Anterior cingulate cortex (tissue), 58 donors: ENCODE measurements at places on chromosomes 3 and 15.

DNA sequence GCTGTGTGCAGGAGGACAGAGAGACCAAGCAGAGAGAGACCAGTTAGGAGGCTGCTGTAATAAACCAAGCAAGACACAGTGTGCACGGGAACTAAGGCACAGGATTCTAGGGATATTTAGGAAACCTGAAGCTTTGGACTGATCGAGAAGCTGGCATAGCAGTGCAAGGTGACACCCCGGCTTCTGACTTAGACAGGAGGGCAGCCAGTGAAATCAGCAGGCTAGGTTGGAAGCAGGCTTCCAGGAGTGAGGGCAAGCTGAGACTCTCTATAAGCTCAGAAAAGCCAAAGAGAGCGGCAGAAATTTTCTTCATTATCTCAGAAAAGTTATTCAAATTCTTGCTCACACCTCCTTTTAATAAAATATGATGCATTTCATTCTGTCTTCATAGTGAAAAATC lies 104.6 kb downstream of the LIPC start:
- DNase-seq: no peak

- DNase-seq: no peak
Measured at GRCh38 chr3:22007368-22007767, 256.4 kb upstream of the ZNF385D start.

- DNase-seq: no peak
Measured at GRCh38 chr3:146464783-146465182, 4.6 kb downstream of the PLSCR2 start.

- no peak for DNase-seq
Measured at GRCh38 chr15:65434201-65434600, 11.5 kb upstream of the IGDCC4 start.

GRCh38 chr3:174303907-174304560 lies 555.1 kb upstream of the NAALADL2 start:
- DNase-seq: no peak

GRCh38 chr15:31024330-31024729 lies 32.9 kb upstream of the MTMR10 start:
- DNase-seq: no peak

DNA sequence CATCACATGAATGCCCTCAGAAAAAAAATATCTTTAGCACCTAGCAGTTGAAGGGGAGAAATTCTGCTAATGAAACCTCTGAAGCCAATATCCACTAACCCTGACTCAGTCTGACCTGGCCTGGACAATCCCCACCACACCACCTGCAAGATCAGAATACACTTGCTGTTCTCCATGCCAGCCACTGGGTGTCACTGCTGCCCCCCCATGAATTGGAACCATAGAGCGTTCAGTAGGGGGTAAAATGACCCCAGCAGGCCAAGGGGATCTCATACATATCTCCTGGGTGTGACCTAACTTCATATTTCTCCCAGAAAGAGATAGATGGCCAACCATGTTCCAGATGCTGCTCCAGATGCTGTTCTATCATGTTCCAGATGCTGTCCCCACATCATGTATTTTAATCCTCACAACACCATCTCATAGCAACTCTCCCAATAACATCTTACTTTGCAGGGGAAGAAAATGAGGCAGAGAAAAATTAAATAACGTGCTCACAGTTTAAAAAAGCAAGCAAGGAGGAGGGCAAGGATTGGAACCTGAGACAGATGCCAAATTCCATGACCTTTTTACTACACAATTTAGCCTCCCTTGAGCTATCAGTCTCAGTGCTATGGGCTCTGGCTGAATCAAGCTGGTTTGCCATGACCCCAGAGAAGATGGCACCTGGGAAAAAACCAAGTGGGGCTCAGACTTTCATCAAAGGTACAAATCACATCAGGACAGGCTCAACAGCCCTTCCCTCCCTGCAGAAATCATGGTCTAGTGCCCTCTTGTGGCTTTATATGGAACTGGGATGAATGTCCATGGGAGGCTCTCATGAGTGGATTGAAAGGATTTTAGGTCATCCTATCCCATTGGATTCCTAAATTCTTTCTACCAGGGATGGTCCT lies 12.4 kb downstream of the NTRK3 start:
- DNase-seq: no peak

- no peak for DNase-seq
Measured at GRCh38 chr15:78739996-78740903, 71.0 kb downstream of the ADAMTS7 start.

DNA sequence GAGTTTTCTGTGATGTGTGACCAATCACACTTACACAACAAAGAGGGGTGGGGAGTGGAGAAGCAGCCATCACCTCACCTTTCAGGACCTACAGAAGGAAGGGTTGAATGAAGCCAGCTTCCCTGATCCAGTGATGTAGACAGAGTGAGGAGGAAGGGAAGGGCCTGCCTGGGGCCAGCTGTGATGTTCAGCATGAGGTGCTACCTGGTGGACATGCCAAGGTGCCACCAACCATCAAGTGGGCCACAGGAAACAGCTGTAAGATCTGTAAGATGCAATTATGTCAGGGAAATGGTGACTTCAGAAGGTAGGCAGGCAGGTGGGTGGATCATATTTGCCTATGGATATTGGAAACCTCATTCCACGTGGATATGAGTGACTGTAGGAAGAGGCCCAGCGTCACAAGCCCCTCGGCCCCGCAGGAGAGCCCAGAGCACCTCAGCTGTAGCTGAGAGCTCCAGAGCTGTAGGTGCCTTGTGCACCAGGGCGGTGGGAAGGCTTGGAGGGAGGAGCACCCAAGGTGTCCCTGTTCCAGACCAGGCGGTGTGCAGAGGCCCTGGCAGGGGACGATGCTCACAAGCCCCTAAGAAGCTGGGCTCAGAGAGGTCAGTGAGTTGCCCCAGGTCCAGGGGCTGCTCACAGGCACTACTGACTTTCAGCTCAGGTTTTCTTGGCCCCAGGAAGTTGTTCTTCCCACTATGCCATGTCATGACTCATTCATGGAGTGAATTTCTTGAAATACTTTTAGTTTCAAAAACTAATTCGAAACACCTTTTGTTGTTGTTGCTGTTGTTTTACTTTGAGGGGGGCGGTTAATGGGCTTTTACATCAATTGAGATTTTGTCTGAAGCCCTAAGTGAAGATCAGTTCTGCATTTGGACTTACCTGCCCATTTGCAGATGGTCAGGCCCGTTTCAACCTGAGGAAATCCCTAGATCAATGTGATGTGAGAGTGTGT lies 94.2 kb upstream of the ALDH1A3 start:
- DNase-seq: no peak

GRCh38 chr3:106945435-106945834 lies 431.8 kb upstream of the CCDC54 start:
- DNase-seq: no peak

- no peak for DNase-seq
Measured at GRCh38 chr3:188219147-188219546, 65.2 kb downstream of the LPP start.

DNA sequence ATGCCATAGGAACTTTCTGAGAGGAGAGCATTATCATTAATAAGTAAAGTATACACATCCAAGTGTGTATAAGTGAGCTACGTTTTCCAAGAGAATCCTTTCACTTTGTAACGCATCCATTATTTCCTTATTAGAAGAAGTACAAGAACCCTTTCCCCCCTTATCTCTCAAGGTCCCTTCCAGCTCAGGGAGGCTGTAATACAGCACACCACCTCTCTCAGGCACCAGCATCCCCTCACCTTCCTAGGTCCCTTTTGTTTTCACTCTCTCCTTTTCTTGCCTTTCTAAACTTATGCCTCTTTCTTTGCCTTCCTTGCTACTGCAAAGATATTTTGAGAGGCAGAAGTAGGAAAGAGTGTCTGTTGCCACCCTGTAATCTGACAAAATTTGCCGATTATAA lies 446.0 kb downstream of the GRM7 start:
- no peak for DNase-seq

GRCh38 chr15:85581495-85581894 lies 201.1 kb downstream of the AKAP13 start:
- DNase-seq: no peak

GRCh38 chr3:114700637-114701234 lies 406.9 kb downstream of the TIGIT start:
- no peak for DNase-seq

DNA sequence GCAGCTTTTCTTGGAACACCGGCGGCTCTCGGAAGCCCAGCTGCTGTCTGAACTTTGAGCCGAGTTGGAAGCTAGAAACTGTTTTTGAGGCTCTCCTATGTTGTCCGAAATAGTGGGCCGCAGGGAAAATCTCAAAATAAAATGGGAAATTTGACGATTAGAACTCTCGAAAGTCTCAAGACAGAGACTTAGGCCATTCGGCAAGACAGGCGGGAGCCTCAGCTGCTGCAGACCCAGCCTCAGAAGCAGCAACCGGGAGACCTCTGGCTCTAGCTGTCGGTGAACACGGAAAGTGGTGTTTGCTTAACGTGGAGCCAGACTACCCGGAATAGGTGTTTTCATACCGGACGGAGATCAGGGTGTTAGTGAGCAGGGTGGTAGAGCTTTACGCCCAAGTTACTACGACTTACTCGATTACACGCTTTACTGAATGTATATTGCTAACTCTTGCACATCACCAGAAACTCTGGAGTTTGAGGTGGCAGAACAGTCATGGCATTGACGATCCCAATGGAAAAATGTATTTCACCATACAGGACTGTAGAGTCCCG lies 357 bp upstream of the MAN2C1 start:
- no peak for DNase-seq

GRCh38 chr3:51311055-51311454 lies 74.0 kb upstream of the MANF start:
- no peak for DNase-seq

DNA sequence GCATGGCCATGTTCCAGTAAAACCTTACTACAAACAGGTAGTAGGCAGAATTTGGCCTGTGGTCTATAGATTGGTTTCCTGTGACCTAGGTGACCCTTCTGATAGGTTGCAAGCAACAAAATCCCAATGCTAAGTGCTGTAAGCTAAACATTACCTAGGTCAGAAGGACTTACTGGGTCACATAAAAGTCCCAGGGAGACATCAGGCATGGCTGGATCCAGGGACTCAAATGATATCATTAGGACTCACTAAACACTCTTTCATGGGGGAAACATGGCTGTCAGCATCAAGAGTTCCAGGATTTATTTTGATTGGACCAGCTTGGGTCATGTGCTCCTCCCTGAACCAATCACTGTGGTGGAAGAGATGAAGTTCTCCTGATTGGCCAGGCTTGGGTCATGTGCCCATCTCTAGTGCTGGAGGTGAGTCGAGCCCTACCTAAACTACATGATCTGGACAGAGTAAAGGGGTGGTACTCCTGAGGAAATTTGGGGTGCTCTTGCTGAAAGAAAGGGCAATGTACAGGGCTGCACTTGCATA lies 16.8 kb upstream of the SLC6A1 start:
- DNase-seq: no peak

DNA sequence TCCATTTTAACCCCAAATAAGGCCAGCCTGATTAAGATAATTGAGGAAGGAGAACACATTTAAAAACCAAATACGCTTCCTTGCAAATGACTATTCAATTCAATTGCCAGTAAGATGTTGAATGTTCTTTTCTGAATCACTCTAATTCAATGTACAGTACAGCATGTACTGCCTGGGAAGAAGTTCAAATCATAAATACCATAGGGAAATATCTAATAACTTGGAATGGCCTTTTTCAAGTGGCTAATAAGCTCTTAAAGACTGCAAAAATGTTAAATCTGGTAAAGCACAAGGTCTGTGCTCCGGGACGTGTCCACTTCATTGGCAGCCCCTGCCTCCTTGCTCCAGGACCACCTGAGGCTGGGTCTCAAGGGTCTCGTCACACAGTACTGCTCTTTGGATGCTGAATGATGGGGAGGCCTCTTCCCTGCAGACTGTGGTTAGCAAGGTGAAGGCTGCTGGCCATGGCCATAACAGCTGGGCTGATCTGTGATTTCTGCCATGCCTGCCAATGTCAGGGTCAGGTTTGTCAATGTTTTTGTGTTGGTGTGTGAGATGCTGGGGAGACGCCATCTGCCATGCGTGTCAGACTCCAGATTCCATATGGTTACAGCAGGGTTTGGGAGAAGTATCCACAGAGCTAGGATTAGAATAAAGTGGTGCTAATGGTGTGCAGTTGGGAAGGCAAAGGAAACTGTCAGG lies 300.5 kb downstream of the ADAMTS17 start:
- DNase-seq: no peak

DNA sequence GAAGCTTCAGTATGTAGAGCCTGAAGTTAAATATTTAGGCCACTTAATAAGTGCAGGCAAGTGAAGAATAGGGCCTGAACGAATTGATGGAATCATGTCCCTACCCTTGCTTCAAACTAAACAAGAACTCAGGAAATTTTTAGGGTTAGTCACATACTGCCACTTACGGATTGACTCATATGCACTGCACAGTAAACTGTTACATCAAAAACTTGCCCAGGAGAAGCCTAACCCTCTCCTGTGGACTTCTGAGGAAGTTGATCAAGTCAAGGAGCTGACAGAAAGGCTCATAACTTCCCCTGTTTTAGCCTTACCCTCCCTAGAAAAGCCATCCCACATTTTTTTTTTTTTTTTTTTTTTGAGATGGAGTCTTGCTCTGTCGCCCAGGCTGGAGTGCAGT lies 20.6 kb upstream of the KBTBD12 start:
- no peak for DNase-seq

GRCh38 chr15:57566834-57567233 lies 24.9 kb upstream of the MYZAP start:
- no peak for DNase-seq

DNA sequence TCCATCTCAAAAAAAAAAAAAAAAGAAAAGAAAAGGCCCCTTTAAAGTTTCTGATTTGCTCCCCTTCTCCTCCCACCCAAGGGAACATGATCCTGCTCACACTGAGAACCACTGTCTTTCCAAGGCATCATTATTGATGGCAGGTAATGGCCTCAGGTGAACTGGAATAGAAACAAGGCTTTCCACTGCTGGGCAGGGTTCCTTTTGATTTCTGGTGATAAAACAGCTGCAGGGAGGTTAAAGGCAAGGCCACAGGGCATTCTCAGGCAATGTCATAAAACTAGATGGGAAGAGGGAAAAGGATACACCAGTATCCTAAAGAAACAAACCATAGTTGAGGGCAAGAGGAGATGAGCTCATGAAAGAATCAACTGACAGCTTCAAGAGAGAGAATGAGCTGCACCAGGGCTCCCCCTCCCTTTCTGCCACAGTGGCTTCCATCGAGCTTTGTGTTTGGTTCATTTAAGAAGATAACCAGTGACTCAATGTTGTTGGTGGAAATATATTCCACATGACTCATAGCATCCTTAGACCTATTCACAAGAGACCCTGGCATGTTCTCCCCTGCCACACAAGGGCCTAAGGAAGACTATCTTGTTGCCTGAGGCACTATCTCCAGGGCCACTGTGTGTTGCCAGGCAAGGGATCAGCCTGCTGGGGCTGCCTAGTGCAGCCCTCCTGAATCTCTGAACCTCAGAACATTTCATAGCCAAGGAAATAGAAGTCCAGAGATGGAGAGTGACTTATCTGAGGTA lies 86.4 kb downstream of the WDR76 start:
- DNase-seq: no peak

- DNase-seq: no peak
Measured at GRCh38 chr15:88649753-88650551, 11.1 kb downstream of the ISG20 start.

- DNase-seq: no peak
Measured at GRCh38 chr3:278300-279064, 81.9 kb downstream of the CHL1 start.
